Glutamatergic neuron (in vitro differentiated cells): ENCODE measurements at places on chromosomes 2 and 18. TPM values are rescaled to one million over a fixed set of nuclear protein-coding genes. Genes with fewer than 3 reads are reported as not detected.

Gene SERPINE2
- total RNA-seq, result 24.6 TPM

Gene PMAIP1
- 12.6 TPM for total RNA-seq

Gene CRYBA2
- 0.49 TPM for total RNA-seq

GRCh38 chr2:194826241-194826640 lies 830.8 kb upstream of the SLC39A10 start:
- DNase-seq, result no peak

DNA sequence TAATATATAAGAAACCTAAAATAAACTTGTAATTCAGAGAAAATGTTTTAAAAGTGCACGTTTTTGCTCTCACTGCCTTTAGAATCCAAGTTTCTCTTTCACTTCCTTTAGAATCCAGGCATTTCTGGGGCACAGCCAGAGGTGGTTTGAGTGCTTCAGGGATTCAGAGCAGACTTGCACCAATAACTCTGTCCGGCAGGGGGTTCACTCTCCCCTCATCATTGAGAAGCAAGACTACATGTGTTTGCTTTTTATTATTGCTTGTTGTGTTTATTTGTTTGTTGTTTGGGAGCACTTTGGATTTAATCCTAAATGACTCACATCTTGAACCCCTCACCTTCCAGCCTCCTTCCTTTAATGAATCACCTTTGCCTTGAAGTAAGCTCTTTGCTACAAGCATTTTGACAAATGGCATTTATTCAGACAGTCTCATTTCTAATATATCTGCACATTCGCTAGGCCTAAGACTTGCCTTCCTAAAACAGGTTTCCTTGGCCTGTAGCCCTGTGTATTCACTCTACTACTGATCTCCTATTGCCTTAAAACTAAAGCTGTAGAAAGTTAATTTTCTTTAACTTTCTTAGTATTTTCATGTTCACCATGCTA lies 233.5 kb upstream of the ATP5MC3 start:
- peak; percentile 71 for DNase-seq

DNA sequence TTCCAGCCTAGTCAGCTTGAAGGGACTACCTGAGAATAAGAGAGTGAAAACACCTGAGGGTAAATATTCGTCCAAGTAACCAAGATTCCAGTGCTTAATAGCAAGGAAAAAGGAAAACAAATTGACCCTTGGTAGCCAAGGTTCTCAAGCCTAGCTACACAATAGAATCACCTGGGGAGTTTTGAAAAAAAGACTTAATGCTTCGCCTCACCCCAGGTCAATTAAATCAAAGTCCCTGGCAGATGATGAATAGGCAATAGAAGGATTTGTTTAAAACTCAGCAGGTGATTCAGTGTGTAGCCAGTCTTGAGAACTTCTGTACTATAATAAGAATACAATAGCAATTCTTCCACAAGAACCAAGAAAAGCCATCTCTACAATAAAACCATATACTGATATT lies 500.2 kb downstream of the XIRP2 start:
- no peak for DNase-seq

DNA sequence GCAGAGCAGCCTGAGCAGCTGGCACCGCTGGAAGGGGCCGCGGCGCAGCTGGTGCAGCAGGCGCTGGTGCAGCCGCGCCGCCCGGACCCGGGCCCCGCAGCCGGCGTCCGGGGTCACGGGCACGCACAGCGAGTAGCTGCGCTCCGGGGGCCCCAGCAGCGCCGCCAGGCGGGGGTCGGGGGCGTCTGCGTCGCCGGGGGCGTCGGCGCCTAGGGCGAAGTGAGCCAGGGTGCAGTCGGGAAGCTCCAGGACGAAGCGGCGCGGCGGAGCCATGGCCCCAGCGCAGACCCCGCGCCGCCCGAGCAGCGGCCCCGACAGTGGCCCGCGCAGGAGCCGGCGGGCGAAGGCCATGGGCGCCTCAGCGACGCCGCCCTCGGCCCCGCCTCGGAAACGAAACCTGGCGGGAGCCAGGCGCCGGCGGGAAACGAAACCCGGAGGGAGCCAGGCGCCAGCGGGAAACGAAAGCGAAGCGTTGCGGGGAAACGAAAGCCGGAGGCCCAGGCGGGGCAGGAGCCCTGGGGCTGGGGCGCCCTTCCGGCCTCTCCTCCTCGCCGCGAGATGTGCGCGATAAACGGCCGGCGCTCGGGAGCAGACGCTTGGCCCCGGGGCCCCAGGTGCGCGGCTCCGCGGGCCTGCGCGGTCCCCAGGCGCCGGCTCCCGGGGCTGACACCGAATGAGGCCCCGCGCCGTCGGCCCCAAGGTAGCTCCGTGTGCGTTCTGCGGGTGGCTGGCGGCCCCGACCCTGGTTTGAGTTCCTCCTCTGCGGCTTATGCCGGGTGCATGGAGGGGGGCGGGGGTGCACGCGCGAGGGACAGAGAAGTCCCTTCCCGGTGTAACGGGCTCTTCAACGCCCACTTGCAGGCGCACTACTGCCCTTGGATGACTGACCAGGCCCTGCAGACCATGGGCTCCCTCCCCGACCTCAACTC lies at the start of gene CMPK2:
CMPK2 (minus strand) TSS at position 562 of the 929 bp plus-strand sequence; CDS start at position 351, 211 bp downstream.
- DNase-seq, result peak; percentile 67

DNA sequence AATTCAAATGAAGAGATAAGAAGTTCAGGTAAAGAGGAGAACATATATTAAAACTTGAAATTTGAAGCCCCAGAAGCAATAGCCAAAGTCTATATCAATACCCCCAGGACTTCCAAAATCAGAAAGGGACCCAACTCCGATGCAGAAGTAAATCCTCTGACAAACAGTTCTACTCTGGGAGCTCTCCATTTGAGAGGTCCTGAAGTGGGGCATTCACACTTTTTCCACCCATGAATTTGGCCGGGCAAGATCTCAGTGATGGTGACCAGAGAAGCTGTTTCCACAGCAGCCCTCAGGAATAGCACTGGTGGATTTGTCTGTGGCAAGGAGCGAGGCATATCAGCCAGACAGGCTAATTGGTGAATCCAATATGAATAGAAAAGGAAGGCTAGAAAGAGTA lies 313.6 kb upstream of the MC4R start:
- DNase-seq, result no peak

- DNase-seq, result no peak
Measured at GRCh38 chr2:65030476-65031332, 25.5 kb upstream of the CEP68 start.

- DNase-seq, result no peak
Measured at GRCh38 chr2:20198001-20198400, 26.9 kb downstream of the SDC1 start.

DNA sequence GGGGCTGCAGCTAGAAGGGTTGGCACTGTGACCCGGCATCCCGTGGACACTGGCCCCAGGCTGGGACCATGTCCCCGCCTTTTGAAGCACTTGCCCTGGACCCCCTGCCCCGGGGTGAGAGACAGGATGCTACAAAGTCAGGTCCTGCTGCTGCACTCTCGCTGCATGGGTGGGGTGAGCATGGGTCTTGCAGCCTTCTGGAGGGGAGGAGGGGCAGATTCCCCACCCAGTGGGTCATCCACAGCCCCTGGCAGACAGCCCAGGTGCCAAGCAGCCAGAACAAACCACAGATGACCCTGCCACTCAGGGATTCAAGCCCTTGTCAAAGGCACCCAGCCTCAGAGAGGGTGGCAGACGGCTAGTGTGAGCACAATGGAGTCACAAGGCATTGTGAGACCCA lies 5.7 kb upstream of the NMUR1 start:
- DNase-seq, result no peak
